ENCODE measurements at places on chromosomes 5 and 9. TPM values are rescaled to one million over a fixed set of nuclear protein-coding genes. Genes with fewer than 3 reads are reported as not detected.

DNA sequence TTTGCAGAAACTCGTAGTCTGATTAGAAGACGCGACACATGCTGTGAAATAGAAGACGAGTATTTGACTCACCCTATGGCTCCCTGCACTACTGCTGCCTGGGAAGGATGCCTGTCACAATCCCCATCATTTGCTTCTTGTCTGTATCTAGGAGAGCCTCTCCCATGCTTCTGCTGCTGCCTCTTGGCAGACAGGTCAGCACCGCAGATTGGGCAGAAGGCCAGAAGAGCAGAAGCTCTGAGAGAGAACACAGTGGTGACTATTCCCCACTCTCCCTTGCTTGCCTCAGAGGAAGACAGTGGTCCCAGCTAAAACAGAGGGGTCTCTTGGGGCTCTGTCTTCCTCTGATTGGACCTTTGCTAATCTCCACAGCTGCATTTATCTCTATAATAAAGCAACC, 84.0 kb upstream of the SMIM32 start:
- no peak for DNase-seq

DNA sequence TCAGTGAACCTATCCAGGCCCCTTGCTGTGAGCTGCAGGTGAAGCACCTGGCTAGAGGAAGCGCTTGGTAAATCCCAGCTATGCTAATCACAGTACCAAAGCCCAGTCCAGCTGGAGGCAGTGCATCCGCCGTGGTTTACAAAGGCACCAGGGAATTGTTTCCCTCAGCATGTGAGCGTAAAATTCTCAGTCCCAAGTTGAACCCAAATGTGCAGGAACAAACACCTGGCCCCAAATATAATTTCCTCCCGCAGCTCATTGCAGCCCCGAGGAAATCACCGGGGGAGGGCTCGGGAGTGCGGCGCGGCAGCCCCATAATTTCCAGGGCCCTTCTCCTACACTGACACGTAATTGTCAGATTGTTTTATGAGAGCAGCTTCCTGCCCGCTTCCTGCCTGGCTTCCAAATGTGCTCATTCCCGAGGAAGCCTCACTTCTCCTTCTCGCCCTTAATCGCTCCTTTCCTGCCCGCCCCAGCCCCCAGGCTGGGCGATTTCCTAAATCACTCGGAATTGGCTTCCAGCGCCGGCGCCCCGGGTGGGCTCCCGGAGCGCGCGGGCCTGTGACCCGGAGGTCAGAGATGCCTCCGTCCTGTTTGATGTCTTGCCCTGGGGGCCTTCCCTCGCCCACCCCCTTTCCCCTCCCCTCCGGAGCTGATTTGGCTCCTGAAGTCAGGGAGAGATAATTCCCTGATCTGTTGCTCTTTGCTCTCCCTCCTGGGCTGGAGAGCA, 134.4 kb downstream of the FGF1 start:
- no peak for DNase-seq

- DNase-seq, result no peak
These were observed 509.3 kb upstream of the CTNND2 start for GRCh38 chr5:12413585-12413984.

The IFNA13 gene
- total RNA-seq, result not detected

- DNase-seq, result no peak
These were observed 53.0 kb upstream of the WWC1 start for GRCh38 chr5:168238463-168238862.

GRCh38 chr9:105390871-105391270, 57.0 kb upstream of the FSD1L start:
- DNase-seq, result no peak

GRCh38 chr5:92309336-92309991, 926.3 kb upstream of the ARRDC3 start:
- DNase-seq, result no peak

The KCNIP1 gene
- total RNA-seq, result not detected

- DNase-seq, result no peak
These were observed 282.2 kb downstream of the SEMA5A start for GRCh38 chr5:9263656-9264055.

The KIAA1191 gene
- total RNA-seq, result 123 TPM

The ADAMTS2 gene
- total RNA-seq, result 0.05 TPM

The TNPO1 gene
- total RNA-seq, result 148 TPM

The FAM221B gene
- not detected for total RNA-seq

- DNase-seq, result no peak
These were observed 8.2 kb downstream of the CAVIN4 start for GRCh38 chr9:100586093-100586492.

The ANKRD31 gene
- total RNA-seq, result 0.66 TPM

The BAAT gene
- 1.3 TPM for total RNA-seq

The CEL gene
- total RNA-seq, result 1.9 TPM

GRCh38 chr9:113220467-113221002, 542 bp downstream of the FKBP15 start:
- DNase-seq, result no peak

DNA sequence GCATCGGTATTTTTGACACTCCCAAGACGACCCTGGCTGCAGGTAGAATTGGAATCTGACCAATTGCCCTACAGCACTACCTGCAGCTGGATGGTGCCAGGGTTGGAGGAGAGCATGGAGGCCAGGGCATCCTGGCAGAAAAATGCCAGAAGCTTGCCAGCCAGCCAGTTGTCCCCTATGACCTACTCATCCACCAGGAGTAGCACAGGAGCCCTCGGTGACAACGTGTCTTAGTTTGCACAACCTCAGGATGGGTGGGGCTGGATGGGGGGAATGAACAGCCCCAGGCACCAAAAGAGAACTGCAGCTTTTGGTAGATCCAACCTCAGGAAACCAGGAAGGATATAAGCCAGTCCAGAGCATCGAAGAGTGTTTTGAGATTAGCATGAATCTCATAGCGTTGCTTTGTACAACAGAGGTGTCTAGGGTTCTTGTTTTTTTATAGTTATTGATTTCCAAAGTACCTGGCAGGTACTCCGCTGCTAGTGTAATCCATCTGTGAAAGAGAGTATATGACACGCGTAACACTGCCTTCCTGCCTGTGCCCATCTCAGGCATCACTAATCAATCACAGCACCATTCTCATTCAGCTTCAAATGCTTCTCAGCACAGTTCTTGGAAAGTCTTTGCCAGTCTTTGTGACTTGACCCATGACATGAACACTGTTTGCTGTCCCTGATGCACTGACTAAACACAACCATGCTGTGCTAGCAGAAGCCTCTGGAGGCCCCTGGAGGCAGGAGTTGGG, 36.7 kb upstream of the ASS1 start:
- DNase-seq, result no peak

GRCh38 chr5:55220433-55221185, 6.5 kb downstream of the MCIDAS start:
- no peak for DNase-seq

DNA sequence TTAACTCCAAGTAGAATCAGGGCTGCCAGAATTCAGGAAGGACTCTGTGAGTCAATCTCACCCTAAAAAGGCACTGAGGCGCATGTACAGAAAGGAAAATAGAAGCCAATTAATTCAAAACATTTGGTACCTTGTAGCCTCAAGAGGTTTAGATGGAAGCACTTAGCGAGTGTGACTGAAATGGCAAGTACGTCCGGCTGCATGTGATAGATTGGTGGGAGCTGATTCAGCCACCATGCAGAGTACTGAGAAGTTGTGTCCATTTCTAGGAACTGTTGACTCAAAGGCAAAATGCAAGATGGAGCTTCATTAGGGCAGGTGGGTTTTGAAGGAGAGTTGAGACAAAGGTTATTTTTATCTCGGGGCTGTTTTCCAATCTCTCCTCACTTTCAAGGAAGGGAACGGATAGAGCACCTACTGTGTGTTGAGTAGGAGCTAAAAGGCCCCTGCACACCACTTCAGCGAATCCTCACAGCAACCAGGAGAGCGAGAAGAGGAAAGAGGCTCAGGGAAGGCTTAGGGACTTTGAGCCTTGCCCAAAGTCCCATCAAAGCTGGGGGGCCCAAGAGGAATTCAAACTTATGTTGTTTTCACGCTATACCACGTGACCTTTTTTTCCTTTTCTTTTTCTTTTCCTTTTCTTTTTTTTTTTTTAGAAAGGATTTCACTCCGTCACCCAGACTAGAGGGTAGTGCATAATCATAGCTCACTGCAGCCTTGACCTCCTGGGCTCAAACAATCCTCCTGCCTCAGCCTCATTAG, 34.6 kb upstream of the CPEB4 start:
- no peak for DNase-seq

DNA sequence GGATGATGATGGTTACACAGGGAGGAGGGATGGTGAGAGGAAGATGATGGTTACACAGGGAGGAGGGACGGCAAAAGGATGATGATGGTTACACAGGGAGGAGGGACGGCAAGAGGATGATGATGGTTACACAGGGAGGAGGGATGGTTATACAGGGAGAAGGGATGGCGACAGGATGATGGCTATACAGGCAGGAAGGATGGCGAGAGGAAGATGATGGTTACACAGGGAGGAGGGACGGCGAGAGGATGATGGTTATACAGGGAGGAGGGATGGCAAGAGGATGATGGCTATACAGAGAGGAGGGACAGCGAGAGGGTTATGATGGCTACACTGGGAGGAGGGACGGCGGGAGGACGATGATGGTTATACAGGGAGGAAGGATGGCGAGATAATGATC, 64.1 kb upstream of the FCN1 start:
- DNase-seq, result peak; percentile 7

DNA sequence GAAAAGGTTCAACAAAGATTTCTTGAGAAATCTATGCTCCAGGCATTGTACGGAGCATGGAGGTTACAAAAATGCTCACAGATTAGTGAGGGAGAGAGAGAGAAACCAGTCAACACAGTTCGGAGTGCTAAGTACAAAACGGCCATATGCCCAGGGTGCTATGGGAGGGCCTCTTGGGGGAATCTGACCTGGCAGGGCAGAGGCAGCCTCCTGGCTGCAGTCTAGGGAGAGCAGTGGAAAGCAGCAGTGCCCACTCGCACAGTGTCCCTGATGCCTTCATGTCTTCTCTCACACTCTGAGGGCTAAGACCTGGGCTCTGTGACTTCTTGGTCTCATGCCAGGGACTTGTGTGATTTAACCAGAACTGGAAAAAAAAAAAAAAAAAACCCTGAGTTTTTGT, 29.8 kb upstream of the SMC5 start:
- no peak for DNase-seq

The ASPN gene
- total RNA-seq, result not detected

The KIF4B gene
- 0.14 TPM for total RNA-seq

- DNase-seq, result no peak
These were observed 503.3 kb upstream of the GRIA1 start for GRCh38 chr5:152987131-152987530.

- DNase-seq, result no peak
These were observed 175.3 kb upstream of the BRINP1 start for GRCh38 chr9:119544492-119544891.

The ORM2 gene
- 46.0 TPM for total RNA-seq

The PCDHGA10 gene
- total RNA-seq, result 3.6 TPM

DNA sequence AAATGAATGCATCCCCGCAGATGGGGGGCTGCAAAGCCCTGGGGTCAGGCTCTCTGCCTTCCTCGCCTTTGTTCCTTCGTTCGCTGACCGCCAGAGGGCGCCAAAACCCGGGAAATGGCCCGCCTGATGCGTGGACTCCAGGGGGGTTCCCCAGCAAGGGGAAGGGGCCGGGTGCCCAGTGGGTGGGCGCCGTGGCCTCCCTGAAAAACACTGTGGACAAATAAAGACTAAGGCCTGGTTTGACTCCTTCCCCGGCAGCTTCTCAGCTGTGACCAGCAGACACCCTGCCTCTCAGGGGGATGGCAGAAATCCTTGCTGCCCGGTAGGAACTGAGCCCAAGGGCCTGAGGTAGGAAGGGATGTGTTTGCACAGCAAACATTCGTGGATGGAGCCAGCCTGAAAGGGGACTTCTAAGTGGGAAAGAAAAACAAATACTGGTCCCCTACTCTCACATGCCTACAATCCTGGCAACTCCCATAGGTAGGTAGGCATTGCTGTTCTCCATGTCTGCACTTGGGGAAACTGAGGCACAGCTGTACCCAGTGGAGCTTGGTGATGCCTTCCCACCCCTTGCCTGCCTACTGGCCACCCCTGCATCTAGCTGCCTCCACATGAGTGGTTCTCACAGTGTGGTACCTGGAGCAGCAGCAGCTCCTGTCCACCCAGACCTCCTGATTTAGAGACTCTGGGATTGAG, 57.7 kb downstream of the DUSP1 start:
- DNase-seq, result peak; percentile 80

DNA sequence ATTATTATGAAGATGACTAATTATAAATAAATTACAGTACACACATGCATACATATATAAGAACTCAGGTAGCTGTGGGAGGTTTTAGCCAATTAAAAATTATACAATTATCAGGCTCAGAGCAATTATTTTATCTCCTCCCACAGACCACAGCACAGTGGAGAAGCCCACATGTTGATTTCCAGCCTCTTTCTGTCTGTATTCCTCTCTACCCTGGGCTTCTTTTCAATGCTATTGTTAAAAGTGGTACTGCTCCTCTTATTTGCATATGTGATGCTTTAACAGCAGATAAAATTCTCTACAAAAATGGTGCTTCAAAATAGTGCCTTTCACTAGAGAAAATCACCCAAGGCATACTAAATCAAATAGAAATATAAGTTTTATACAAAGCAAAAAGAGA, 218.7 kb downstream of the NFIB start:
- no peak for DNase-seq

DNA sequence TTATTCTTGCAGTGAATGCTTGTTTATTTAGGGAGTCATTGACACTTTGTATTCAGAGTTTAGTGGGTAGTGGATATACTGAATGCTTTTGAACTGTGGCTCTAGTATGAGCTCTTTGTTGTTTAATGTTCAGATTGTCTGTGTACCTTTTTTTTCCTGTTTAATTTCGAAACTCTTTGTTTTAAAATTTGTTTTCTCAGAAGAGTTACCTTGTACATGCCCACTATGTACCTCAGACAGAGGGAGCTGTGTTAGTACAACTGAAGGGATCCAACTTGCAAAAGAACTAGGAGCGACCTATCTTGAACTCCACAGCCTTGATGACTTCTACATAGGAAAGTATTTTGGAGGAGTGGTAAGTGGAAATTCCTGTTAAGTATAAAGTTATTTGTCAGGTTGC, 17.0 kb downstream of the RHOBTB3 start:
- DNase-seq, result no peak

The SPINK14 gene
- not detected for total RNA-seq

DNA sequence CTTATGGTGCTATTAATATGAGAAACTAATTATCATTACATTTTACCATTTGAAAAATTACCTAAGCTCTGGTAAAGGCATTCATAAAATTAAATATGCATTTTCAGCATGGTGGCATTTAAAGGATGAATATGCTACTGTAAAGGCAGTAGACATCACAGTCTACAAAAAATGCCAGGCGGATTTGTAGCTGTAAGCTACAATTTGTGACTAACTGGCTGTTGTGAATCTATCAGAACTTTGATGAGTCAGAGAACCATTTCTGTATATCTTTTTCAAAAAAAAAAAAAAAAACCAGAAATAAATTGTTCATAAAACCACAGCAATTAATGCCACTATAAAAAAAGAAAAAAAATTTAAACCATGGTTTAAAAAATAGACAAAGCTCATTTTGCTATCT, 186.3 kb downstream of the NFIB start:
- DNase-seq, result no peak

The MSMP gene
- total RNA-seq, result not detected

Data from Caco-2 (cell line).